ENCODE measurements at places on chromosomes 11 and 22. TPM values are rescaled to one million over a fixed set of nuclear protein-coding genes. Genes with fewer than 3 reads are reported as not detected.

DNA sequence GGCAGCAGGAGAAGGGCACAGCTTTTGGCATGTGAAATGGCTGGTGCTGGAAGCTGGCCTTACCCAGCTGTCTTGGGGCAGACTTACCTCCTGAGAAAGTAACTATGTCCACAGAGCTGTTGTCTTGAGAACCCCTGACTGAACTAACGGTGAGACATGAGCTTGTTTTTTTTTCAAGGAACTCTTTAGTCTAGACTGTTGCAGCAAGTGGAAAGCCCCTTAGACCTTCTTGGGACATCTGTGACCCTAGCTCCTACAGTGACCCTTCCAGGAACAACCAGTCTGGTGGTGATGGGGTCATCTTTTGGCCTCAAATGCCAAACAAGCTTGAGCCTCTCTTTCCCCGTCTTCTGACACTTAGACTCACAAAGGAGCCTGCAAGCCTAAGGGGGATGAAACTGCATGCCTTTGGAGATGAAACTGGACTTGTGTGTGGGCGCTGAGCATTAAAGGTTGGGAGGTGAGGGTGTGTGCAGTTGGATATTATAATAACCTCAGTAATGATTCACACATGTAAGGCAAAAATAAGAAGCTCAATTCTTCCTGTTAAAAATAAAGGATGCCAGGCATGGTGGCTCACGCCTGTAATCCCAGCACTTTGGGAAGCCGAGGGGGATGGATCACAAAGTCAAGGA, 35.4 kb downstream of the SDHD start:
- peaks cover 5% of the 10 kb centered on the region for H3K4me1 ChIP-seq
- H3K27me3 ChIP-seq: no peaks in the 10 kb centered on the region
- no peak overlapping the region for H3K27ac ChIP-seq

Gene TRPM5
- not detected for total RNA-seq

Gene OR51B2
- not detected for total RNA-seq

GRCh38 chr11:14411818-14412217, 52.8 kb upstream of the RRAS2 start:
- H3K27ac ChIP-seq: peak overlapping the region; percentile 65
- no peaks in the 10 kb centered on the region for H3K27me3 ChIP-seq
- H3K36me3 ChIP-seq: no peaks in the 10 kb centered on the region
- no peak overlapping the region for H3K4me3 ChIP-seq

Gene KCNK4
- total RNA-seq: not detected

- H3K27me3 ChIP-seq: no peaks in the 10 kb centered on the region
- no peak overlapping the region for H3K4me3 ChIP-seq
- H3K4me1 ChIP-seq: peaks cover 3% of the 10 kb centered on the region
- DNase-seq: no peak
- peaks cover 26% of the 10 kb centered on the region for H3K36me3 ChIP-seq
Observed at GRCh38 chr11:126279191-126279590, 3.7 kb upstream of the TIRAP start.

DNA sequence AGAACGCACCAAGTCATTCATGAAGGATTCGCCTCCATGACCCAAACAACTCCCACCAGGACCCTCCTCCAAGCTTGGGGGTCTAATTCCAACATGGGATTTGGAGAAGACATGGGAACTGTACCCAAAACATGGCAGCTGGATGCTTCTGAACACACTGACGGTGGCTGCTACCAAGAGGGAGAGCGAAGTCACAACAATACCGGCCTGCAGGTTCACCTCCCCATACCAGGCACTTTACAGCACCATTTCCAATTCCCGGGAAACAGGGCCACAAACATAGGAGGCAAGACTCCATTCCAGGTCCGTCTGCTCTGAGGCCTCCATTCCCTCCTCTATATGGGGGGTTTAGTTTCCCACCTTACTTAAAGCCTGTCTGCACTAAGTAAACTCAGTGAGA, 75.8 kb downstream of the LINC01488 start:
- H3K27ac ChIP-seq: no peak overlapping the region
- no peaks in the 10 kb centered on the region for H3K27me3 ChIP-seq
- H3K36me3 ChIP-seq: no peaks in the 10 kb centered on the region
- H3K4me1 ChIP-seq: peaks cover 2% of the 10 kb centered on the region

DNA sequence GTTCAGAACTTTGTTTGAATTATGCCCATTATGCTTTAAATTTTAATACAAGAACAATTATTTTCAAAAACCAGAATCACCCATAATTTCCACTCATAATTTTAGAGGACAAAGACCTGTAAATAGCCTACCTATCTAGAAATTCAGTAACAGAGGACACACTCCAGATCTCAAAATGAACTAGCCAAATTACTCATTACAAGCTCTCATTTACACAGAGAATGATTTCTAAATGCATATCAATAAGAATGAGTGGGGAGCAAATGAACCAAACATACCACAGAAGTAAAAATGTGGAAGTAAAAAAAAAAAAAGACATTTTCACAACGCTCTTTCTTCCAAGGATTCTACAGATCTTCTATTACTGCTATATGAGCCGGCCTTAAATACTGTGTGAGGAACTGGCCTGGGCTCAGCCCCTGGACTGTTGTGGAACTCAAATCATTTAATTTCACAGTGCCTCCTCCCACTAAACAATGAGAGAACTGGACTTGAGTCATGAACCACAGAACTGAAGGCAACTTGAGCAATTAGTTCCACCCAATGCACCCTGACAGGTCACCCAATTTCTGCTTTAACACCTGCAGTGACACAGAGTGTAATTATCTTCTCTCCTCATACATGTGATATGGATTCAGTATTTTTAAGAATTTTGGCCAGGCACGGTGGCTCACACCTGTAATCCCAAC, 8.0 kb downstream of the MRTFA start:
- no peak overlapping the region for H3K4me3 ChIP-seq
- no peak overlapping the region for H3K27ac ChIP-seq
- H3K4me1 ChIP-seq: peaks cover 13% of the 10 kb centered on the region
- DNase-seq: peak; percentile 61
- no peaks in the 10 kb centered on the region for H3K27me3 ChIP-seq
- H3K36me3 ChIP-seq: peaks cover 2% of the 10 kb centered on the region

GRCh38 chr11:13364388-13364787, 86.8 kb downstream of the BMAL1 start:
- H3K27me3 ChIP-seq: no peaks in the 10 kb centered on the region
- H3K4me3 ChIP-seq: no peak overlapping the region
- no peak for DNase-seq
- peaks cover 16% of the 10 kb centered on the region for H3K4me1 ChIP-seq
- peaks cover 7% of the 10 kb centered on the region for H3K36me3 ChIP-seq
- H3K27ac ChIP-seq: no peak overlapping the region

- peak overlapping the region; percentile 62 for H3K27ac ChIP-seq
- DNase-seq: peak; percentile 78
- H3K4me3 ChIP-seq: no peak overlapping the region
- peaks cover 10% of the 10 kb centered on the region for H3K4me1 ChIP-seq
- H3K36me3 ChIP-seq: peaks cover 36% of the 10 kb centered on the region
Observed at GRCh38 chr11:64207256-64208085, 950 bp downstream of the FERMT3 start.

DNA sequence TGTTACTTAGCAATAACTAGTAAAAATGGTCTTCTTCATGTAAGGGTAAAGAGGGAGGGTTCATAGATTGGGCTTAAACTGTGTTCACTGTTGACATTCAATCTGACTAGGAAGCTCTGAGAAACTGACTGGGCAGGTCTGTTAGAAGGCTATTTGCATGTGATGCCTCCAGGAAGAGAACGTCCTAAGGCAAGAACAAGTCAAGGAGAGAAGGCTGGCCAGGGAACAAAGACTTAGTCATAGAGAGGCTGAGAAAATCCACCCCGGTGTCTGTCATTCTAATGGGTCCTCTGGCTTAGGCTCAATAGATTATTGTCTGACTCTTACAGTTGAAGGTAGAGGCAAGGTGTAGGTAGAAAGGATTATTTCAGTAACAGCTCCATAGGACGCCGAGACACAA, 50.3 kb upstream of the CD44 start:
- H3K27ac ChIP-seq: no peak overlapping the region
- no peaks in the 10 kb centered on the region for H3K36me3 ChIP-seq
- peaks cover 4% of the 10 kb centered on the region for H3K4me1 ChIP-seq
- no peak overlapping the region for H3K4me3 ChIP-seq
- H3K27me3 ChIP-seq: no peaks in the 10 kb centered on the region

Gene RBMXL2
- not detected for total RNA-seq

DNA sequence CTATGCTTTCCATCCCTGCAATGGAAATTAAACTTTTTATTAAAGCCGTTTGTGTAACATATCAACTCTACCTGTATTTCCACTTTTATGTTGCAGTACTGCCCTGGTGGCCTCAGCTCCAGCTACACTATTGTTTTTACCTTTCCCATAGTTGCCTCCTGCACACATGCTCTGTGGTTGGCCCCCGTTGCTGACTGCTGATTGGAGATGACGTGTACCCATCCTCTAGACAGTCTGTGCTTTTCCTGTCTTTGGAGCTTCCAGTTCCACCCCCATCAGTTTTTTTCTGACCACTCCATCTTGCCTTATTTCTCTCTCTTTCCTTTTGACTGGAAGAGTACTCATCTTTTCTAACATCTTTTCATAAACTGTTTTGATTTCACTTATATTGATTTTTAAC, 123.8 kb downstream of the TEAD1 start:
- H3K27me3 ChIP-seq: no peaks in the 10 kb centered on the region
- no peak for DNase-seq
- peaks cover 21% of the 10 kb centered on the region for H3K36me3 ChIP-seq
- no peak overlapping the region for H3K4me3 ChIP-seq
- no peak overlapping the region for H3K27ac ChIP-seq

DNA sequence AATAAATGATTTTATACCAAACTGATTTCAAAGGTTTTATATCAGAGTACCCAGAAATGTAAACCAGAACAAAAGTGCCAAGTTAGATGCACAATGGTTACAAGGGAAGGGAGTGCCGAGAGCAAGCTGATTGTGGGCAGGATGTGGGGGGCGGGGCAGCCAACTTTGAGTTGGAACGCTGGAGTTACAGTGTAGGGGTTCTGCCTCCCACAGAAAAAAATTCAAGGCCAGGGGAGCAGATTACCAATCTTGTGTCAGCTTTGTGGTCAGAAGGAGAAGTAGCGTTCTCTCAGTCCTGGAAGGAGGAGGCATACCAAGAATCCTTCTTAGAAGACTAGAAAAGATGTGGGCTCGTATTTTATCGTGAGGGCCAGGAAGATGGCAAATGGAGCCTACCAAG, 15.9 kb upstream of the POU2AF2 start:
- no peaks in the 10 kb centered on the region for H3K27me3 ChIP-seq
- no peak overlapping the region for H3K4me3 ChIP-seq
- no peak overlapping the region for H3K27ac ChIP-seq
- no peaks in the 10 kb centered on the region for H3K36me3 ChIP-seq
- H3K4me1 ChIP-seq: peaks cover 8% of the 10 kb centered on the region

Gene CYP2R1
- total RNA-seq: 5.2 TPM

Gene OR52E8
- total RNA-seq: not detected

DNA sequence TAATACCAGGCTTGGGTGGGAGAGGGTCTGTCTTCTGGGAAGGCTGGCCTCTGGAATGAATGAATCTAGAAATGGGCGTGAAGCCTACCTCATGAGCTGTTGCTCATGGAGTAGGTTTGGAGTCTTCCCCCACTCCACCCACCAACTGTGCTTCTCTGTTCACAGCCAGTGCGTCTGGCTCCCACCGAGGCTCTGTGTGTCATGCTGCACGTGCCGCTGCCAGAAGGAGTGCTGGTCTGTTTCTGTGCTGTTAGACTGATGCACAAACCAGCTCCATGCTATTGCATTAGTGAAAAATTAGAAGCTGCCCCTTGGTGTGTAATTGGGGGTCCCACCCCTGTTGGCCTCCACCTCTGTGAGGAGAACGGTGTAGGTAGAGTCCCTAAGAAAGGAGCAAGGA, 132.3 kb upstream of the PARVA start:
- H3K27me3 ChIP-seq: no peaks in the 10 kb centered on the region
- DNase-seq: no peak
- peaks cover 57% of the 10 kb centered on the region for H3K36me3 ChIP-seq
- H3K4me1 ChIP-seq: peaks cover 4% of the 10 kb centered on the region
- no peak overlapping the region for H3K4me3 ChIP-seq

- H3K4me3 ChIP-seq: no peak overlapping the region
- no peaks in the 10 kb centered on the region for H3K27me3 ChIP-seq
- H3K27ac ChIP-seq: no peak overlapping the region
- no peaks in the 10 kb centered on the region for H3K4me1 ChIP-seq
- H3K36me3 ChIP-seq: no peaks in the 10 kb centered on the region
Observed at GRCh38 chr11:106939157-106939556, 79.1 kb downstream of the GUCY1A2 start.

- H3K27ac ChIP-seq: no peak overlapping the region
- no peak overlapping the region for H3K4me3 ChIP-seq
- no peaks in the 10 kb centered on the region for H3K4me1 ChIP-seq
Observed at GRCh38 chr11:127454856-127455255, 454.3 kb upstream of the KIRREL3 start.

Gene RFPL1
- not detected for total RNA-seq

DNA sequence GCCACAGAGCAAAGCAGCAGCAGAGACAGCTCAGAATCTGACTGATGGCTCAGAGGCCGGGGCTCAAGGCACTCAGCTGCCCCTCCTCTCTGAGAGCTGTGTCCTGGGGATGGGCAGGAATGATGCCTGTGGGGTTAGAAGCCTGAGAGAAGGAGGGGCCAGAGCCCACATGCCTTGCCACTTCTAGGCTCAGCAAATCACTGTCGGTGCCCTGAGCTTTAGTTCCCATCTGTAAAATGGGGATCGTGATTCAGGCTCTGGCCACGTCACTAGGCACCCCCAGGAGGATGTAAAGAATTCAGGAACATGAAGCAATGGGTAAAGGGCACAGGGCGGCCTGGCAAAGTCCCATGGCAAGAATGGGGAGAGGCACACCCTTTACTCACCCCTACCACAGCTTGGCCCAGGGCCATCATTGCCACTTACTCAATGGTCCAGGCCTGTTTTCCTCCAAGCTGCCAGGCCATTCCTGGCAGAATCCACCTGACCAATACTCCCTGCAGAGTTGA, 3.4 kb upstream of the CDC42EP2 start:
- H3K4me1 ChIP-seq: peaks cover 34% of the 10 kb centered on the region
- DNase-seq: no peak
- H3K27me3 ChIP-seq: no peaks in the 10 kb centered on the region
- H3K27ac ChIP-seq: no peak overlapping the region

DNA sequence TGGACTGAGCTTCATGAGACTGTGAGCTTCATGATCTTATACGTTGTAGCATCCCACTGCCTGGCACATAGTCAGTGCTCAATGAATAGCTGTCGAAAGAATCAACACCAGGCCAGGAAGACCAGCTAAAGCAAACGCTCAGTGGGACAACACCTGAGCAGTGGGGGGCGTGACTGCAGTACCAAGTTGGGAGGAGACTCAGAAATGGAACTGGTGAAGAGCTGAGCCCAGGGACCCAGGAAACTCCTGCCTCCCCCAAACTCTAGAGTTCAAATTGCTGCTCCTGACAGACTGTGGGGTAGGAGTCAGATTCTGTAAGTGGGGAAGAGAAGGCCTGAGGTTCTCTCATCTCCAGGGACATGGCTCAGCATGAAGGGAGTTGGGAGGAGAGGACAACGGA, 59.3 kb downstream of the MORC2 start:
- H3K4me3 ChIP-seq: no peak overlapping the region
- H3K27me3 ChIP-seq: no peaks in the 10 kb centered on the region
- no peaks in the 10 kb centered on the region for H3K4me1 ChIP-seq
- no peaks in the 10 kb centered on the region for H3K36me3 ChIP-seq
- no peak for DNase-seq

- no peaks in the 10 kb centered on the region for H3K27me3 ChIP-seq
- H3K36me3 ChIP-seq: peaks cover 3% of the 10 kb centered on the region
- H3K27ac ChIP-seq: no peak overlapping the region
- H3K4me3 ChIP-seq: no peak overlapping the region
Observed at GRCh38 chr11:102420547-102420946, 32.0 kb downstream of the TMEM123 start.

- no peak overlapping the region for H3K4me3 ChIP-seq
- H3K27me3 ChIP-seq: no peaks in the 10 kb centered on the region
- no peak for DNase-seq
- H3K36me3 ChIP-seq: peaks cover 71% of the 10 kb centered on the region
- no peak overlapping the region for H3K27ac ChIP-seq
Observed at GRCh38 chr11:64902102-64902900, 14.7 kb downstream of the ATG2A start.

Gene SDHAF2
- 50.4 TPM for total RNA-seq

Gene AKIP1
- total RNA-seq: 27.8 TPM

All from IMR-90 (cell line).